ENCODE measurements at places on chromosomes 16 and 17. TPM values are rescaled to one million over a fixed set of nuclear protein-coding genes. Genes with fewer than 3 reads are reported as not detected.

DNA sequence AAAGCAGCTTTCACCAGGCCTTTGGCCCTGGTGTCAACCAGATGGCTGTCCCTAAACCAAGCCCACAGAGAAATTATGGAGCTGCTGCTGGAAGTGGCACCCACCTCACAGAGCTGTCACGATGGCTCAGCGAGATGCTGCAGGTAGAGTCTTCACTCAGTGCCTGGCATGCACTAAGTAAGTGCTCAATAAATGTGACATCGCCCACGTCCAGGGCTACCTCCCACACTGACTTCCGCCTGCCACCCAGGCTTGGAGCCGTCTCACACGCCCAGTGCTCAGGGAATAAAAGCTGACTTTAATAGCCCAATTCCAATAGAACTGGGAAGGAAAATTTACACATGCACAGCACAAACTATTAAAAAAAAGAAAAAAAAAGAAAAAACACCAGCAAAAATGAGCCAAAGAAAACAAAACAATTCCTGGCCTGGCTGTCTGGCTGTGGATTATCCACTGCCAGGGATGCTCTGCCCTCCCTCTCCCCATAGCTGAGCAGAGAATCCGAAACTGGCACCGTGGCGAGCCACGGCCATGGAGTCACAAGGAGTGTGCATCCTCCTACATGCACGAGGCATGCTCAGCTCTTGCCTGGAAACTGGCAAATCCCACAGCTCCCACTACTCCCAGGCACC lies 68.9 kb downstream of the ZNF423 start:
- H3K27me3 ChIP-seq, result no peaks in the 10 kb centered on the region
- peaks cover 4% of the 10 kb centered on the region for H3K4me1 ChIP-seq
- peaks cover 5% of the 10 kb centered on the region for H3K36me3 ChIP-seq
- DNase-seq, result no peak
- peak overlapping the region; percentile 49 for H3K27ac ChIP-seq

- H3K36me3 ChIP-seq, result peaks cover 21% of the 10 kb centered on the region
- no peak overlapping the region for H3K4me3 ChIP-seq
- H3K27me3 ChIP-seq, result no peaks in the 10 kb centered on the region
- peaks cover 2% of the 10 kb centered on the region for H3K4me1 ChIP-seq
- DNase-seq, result no peak
These were observed 37.9 kb downstream of the SIAH1 start for GRCh38 chr16:48347191-48347865.

GRCh38 chr17:48037036-48037837 lies at the start of gene COPZ2:
Gene COPZ2, minus strand, starts transcription at chr17:48037797. Its CDS starts 20 bp downstream, at chr17:48037777.
- H3K27me3 ChIP-seq, result peaks cover 64% of the 10 kb centered on the region
- peak; percentile 22 for DNase-seq
- peak within 1 kb of the TSS; percentile 85 for H3K27ac ChIP-seq
- H3K4me1 ChIP-seq, result peaks cover 5% of the 10 kb centered on the region

OR1A1 gene
- not detected for total RNA-seq
